ENCODE measurements at places on chromosomes 11 and 22.

DNA sequence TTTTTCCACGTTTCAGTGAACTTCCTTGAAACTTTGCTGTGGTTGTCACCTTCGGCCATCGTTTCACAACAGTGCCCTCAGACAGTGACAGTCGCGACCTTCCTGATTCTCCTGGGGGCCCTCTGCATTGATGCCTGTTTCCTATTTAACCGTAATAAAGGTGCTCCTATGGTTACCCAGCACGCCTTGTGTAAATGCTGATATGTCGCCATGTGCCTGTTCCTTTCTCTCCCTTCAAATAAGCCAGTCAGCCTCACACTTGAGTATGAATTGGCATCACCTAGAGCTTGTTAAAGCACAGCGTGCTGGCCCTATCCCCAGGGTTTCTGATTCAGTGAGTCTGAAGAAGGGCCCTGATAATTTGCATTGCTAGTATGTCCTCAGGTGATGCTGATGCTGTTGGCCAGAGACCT lies 104.8 kb downstream of the MICAL2 start:
- DNase-seq, result no peak

- DNase-seq, result no peak
Measured at GRCh38 chr11:65114538-65115171, 2.8 kb downstream of the ZNHIT2 start.

GRCh38 chr11:61281581-61282250 lies 13.4 kb downstream of the VWCE start:
- DNase-seq, result peak; percentile 70

- DNase-seq, result no peak
Measured at GRCh38 chr11:20161230-20161918, 1.1 kb upstream of the DBX1 start.

DNA sequence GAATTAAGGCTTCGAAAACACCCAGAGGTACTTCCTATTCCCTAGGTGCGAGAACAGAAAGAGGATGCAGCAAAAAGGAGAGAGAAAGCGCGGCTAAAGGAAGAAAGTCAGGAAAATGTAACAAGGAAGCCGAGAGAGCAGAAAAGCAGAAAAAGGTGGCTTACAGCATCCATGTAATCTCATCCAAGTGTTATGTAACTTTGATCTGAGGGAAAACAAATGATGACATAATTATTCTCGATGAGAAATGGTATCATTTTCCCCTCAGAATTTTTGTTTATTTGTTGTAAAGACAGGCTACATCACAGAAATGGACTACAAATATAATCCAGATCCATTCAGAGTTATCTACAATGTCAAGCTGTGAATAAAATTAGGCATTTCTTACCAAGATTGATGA lies 69.1 kb upstream of the APOA1 start:
- no peak for DNase-seq

Data from activated effector memory CD4-positive, alpha-beta T cell treated with anti-CD3 and anti-CD28 coated beads, Interleukin-2, amount 50 U/mL, for 16 hours (primary cell).